ENCODE measurements at places on chromosomes 5 and 9. TPM values are rescaled to one million over a fixed set of nuclear protein-coding genes. Genes with fewer than 3 reads are reported as not detected.

Gene CYSTM1
- polyA plus RNA-seq, result 115 TPM

- no peak for DNase-seq
These were observed 107.9 kb downstream of the NDUFAF2 start for GRCh38 chr5:61052882-61053281.

Gene GCNT4
- polyA plus RNA-seq, result 2.8 TPM

Gene SMIM23
- polyA plus RNA-seq, result 24.4 TPM

DNA sequence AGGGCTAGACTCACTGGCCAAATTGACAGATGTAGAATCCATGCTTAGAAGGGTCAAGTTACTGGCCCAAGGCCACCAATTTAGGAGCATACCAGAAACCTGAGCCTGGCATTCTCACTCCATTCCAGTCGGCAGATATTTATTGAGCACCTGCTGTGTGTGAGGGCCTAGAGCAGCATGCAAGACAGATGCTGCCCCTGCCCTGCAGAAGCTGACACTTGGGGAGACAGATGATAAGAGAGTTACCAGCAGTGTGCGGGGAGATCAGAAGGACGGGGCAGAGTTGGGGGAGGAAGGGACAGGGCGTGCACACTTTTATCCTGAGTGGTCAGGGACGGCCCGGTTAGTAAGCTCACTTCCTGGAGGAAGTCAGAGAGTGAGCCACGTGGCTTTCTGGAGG is 111.5 kb upstream of the RAPGEF1 start:
- DNase-seq, result no peak

DNA sequence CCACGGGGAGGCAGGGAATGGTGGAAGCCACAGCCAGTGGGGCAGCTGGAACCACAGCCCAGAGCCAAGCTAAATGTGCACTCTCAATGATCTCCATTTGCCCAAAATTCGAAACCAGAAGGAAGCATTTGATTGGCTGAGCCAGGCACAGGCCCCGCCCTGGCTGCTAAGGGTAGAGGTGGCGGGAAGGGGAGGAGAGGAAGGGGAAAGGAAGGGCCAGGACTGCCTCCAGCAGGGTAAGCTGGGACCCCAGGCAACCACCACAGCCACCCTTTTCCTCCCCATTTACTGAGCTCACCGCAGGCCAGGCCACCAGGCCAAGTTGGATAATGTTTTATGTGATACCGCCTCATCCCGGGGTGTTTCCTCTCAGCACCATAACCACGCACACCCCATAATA is 100.3 kb upstream of the RAPGEF1 start:
- DNase-seq, result no peak

DNA sequence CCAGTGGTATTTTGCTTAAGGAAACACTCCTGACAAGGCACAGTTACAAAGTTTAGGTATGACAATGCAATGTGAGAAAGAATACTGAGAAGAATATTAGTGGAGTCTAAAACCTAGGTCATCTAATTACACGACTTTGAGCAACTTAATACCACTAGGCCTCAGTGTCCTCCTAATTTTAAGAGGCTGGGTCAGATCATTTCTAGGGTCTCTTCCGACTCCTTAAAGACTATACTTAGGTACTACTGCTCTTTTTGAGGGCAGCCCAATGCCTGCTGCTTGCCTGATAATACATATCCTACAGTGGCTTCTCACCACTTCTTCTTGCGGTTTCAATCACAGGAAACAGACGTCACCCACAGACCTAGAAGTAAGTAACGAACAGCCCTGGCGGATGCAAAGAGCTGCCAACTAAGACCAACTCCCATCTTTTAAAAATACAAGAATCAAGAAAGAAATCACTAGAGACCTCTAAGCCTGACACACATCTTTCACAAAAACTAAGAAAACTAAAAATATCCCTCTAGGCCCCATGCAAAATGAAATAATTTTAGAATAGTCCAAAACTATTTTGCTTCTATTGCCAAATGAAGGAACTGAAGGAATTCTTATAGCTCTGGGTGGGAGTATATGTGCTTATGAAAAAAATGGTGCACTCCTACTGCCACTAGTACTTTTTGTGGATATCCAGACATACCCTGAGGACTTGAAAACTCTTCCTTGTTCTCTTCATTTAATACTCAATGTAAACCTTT is 13.1 kb downstream of the DIAPH1 start:
- DNase-seq, result peak; percentile 32

DNA sequence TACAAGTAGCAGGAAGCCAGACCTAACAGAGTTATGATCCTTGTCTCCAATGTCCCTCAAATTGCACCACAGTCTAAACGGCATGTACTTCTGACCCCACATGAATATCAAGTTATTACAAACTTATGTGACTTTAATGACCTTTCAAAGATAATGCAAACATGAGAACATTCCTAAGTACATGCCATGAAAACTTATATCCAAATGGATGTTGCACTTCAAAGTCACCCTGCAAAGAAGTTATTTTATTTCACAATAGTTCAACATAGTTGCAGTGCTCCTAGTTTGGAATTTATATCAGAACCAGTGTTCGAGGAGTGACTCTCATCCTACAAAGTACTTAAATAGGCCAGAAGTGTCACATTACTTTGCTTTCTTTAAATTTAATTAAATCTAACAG is 41.2 kb upstream of the ITGA1 start:
- no peak for DNase-seq

DNA sequence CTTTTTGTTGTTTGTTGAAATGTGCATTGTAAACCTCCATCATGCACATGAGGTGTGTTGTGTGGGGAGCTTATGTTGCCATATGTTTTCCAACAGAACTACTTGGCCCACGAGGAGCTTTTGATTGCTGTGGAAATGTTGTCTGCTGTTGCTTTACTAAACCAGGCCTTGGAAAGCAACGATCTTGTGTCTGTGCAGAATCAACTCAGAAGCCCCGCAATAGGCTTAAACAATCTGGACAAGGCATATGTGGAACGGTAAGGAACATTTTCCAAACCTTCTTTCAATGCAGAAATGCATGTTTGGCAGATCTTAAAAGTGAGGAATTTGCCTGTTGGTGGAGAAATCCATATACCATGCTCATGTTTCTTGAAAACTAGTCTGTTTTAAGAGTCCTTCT is 22.5 kb downstream of the F2RL2 start:
- DNase-seq, result no peak

Gene GPRIN1
- 2.5 TPM for polyA plus RNA-seq

DNA sequence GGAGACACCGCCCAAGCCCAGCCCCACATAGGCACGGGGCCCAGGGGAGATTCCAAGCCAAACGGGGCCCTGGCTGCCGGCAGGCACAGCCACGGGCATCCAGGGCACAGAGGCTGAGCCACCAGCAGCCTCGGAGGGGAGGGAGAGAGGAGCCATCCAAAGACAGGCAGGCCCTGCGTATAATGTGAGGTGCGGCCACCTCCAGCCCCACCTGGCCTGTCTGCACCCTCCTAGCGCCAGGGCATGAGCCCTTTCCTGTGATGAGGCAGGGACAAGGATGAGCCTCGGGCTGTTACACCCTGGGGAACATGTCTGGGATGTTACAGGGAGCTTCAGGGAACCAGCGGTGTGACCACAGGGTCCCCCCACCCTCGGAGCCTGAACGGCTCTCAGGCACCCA is 1.1 kb upstream of the CCDC187 start:
- no peak for DNase-seq

- DNase-seq, result no peak
These were observed 724.9 kb downstream of the MAT2B start for GRCh38 chr5:164230341-164230740.

- DNase-seq, result no peak
These were observed 1.9 kb downstream of the UGCG start for GRCh38 chr9:111898331-111899096.

GRCh38 chr9:93713716-93714115 is 137.3 kb downstream of the PHF2 start:
- DNase-seq, result no peak

Gene GRM6
- 0.29 TPM for polyA plus RNA-seq

- DNase-seq, result no peak
These were observed 126.7 kb upstream of the SLC27A6 start for GRCh38 chr5:128838623-128839022.

DNA sequence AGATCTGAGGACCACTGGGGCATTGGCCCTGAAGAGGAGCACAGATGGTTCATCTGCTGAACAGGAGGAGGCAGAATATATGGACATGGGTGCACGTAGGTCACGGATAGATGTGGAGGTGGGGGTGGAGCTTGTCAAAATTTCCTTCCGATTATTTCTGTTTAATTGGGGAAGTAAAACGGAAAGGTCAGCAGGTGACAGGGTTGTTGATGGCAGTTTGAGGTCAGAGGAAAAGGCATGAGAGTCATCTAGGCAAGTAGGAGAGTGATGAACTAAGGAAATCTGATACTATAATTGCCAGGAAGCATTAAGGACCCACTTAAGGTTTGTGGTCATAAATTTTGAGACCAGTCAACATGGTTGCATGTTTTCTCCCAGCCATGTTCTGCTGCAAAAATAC is 8.4 kb upstream of the FAM81B start:
- DNase-seq, result no peak

- DNase-seq, result no peak
These were observed 3.8 kb upstream of the GGTA1 start for GRCh38 chr9:121503444-121503843.

Gene ABCA1
- polyA plus RNA-seq, result 8.5 TPM

Gene GRXCR2
- 0.99 TPM for polyA plus RNA-seq

- DNase-seq, result no peak
These were observed 16.1 kb downstream of the SV2C start for GRCh38 chr5:76099286-76099702.

Gene ZNF354C
- polyA plus RNA-seq, result 4.0 TPM

Gene RAB14
- polyA plus RNA-seq, result 66.7 TPM

Gene STC2
- polyA plus RNA-seq, result 2.0 TPM

Gene FOXD4
- polyA plus RNA-seq, result 0.42 TPM

DNA sequence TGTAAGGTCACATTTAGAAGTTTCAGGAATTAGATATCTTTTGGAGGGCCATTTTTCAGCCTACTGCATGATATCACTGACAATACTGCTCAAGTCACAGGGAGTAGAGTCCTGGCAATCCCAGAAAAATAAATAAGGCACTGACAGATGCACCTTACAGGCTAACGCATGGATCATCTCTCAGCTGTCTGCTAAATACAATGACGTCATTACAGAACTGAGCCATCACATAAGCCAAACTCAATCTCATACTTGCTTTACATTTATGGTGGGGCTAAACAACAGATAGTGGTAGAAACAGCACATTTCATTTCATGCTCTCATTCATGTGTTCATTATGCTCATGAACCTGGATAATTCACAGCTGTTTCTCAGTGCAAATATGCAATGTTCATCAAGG is 243.7 kb downstream of the SEMA5A start:
- no peak for DNase-seq

DNA sequence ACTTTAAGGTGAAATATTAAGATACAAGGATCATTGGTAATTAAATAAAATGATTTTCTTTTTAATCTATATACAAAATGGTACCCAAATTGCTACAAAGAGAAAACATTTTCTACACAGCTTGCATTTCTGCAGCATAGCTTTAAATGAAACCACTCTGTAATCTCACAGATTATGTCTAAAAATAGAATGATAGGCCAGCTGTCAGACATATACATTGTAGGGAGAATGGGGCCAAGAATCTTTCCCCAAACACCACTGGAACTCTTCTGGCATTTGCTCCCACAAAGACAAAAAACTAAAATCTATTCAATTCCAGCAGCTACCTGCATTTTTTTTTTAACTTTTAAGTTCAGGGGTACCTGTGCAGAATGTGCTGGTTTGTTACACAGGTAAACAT is 124.1 kb upstream of the NR5A1 start:
- no peak for DNase-seq

DNA sequence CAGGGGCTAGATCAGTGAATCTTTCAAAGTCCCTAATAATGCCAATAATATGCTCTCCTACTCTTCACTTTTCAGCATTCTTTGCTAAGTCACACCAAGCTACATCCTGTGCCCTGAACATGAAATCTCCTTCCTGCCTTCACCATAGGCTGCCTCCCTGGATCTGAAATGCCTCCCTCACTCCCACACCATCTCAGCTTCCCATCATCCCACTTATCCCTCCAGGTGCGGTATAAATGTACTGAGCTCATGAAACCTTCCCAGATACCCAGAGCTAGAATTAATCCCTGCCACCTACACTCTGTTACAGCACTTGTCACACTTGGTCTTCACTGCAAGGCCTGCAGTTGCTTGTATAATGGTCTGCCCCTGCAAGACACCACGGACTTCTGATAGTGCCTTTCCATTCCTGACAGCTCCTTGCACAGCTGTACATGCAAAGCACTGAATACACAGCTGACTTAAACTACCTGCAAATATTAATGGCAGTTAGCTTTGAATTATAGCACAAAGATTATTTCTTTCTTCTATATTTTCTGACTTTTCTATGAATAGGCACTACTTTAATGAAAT is 250.4 kb downstream of the EBF1 start:
- DNase-seq, result no peak

- DNase-seq, result no peak
These were observed 15.5 kb downstream of the IRX4 start for GRCh38 chr5:1867114-1867814.

- DNase-seq, result no peak
These were observed 513.4 kb downstream of the CSNK1G3 start for GRCh38 chr5:124025306-124025845.

Gene REEP2
- polyA plus RNA-seq, result 13.5 TPM

DNA sequence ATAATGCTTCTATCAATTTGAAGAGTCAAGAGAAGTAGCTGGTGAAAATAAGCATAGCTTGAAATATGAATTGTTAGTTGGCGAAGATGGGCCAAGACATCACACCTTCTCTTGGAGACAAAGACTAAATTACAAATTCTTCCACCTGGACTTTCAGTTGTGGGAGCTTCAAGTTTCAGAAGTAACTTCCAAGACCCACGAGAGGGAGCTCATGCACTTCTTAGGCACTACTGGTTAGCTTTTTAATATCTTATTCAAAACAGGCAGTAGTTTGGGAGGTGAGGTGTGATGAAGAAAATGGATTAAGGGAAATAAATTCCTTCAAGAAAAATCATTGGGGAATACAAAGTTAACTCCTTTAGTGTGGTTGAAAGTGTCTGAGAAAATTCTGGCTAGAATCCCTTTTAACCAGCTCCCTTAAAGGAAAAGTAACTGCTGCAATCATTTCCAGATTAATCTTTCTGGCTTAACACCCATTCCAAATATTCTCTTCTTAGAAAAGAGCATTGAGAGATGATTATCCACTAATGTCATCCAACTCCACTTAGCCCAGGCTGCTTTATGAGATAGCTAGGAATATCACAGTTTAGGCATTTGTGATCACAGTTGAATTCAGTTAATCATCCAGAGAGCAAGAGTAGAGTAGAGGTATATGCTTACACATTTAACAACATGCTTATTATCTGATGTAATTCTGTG is 139.5 kb upstream of the DMRTA1 start:
- peak; percentile 45 for DNase-seq

Gene TAS2R1
- 1.1 TPM for polyA plus RNA-seq

GRCh38 chr9:105069696-105070095 is 141.7 kb upstream of the ABCA1 start:
- DNase-seq, result no peak

Measured in testis (tissue), 5 donors.